Esophagus muscularis mucosa (tissue), 4 donors: ENCODE measurements at places on chromosomes 12 and 14. TPM values are rescaled to one million over a fixed set of nuclear protein-coding genes. Genes with fewer than 3 reads are reported as not detected.

The PTGES3 gene
- total RNA-seq = 118 TPM

The TBX5 gene
- total RNA-seq = 34.5 TPM

The CLEC14A gene
- total RNA-seq = 35.0 TPM

The HOXC4 gene
- 2.1 TPM for total RNA-seq

The CPNE6 gene
- total RNA-seq = 0.34 TPM

The HOXC9 gene
- total RNA-seq = not detected

The C12orf56 gene
- not detected for total RNA-seq

The TESPA1 gene
- 1.1 TPM for total RNA-seq

The SERPINA10 gene
- total RNA-seq = not detected

The SPX gene
- 1.2 TPM for total RNA-seq

The SLC7A8 gene
- 19.5 TPM for total RNA-seq

The TAMALIN gene
- total RNA-seq = 17.7 TPM

The LBHD2 gene
- not detected for total RNA-seq

The DACT1 gene
- 10.4 TPM for total RNA-seq

The MIPOL1 gene
- 6.5 TPM for total RNA-seq

GRCh38 chr14:93994919-93995682, 2.0 kb upstream of the CCDC197 start:
- DNase-seq = no peak

DNA sequence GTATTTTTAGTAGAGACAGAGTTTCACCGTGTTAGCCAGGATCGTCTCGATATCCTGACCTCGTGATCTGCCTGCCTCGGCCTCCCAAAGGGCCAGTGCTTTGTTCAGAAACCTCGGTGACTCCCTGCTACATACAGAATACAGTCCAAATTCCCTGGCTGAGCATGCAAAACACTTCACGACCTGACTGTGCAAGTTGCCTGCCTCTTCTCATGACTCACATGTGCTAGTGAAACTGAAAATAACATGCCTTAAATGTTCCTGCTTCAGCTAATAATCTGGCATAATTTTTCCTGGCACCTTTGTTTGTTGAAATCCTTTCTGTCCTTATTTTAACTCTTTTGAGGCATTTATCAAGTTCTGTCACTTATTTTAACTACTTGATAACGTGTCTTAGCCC, 8.2 kb downstream of the DMAC2L start:
- DNase-seq = no peak

- DNase-seq = no peak
Observed at GRCh38 chr12:105033851-105034250, 47.7 kb downstream of the NOPCHAP1 start.

GRCh38 chr14:34642595-34642994, 12.6 kb upstream of the SNX6 start:
- no peak for DNase-seq

DNA sequence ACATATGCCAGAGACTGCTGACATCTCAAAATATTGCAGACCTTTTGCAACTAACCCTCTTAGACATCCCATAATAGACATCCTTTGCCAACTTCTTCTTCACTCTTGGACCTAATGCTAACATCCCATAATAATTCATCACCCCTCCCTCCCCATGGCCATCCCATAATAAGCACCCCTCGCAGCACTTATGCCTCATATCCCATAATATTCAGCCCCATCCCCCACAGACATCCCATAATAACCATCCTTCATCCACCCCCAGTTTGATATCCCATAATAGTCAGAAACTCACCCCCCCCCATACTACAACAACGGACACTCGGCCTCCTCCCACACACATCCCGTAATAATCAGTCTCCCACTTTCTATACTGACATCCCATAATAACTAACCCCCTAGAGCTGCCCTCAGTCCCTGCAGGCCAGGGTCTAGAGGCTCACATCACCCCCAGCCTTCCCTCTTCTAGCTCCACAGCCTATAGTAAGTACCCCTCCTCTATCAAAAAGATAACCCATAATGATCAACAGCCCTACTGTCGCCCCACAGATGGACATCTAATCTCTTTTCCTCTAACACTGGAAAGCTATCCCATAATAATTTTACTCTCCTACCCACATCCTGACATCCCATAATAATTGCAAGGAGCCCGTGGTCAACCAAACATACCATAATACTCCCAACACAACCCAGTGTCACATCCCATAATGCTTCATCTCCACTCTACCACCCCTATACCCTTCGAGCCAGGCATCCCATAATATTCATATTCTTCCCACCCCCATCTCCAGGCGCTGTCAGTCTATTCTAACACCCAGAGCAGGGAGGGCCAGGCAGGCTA, 792 bp upstream of the CHD4 start:
- DNase-seq = no peak

DNA sequence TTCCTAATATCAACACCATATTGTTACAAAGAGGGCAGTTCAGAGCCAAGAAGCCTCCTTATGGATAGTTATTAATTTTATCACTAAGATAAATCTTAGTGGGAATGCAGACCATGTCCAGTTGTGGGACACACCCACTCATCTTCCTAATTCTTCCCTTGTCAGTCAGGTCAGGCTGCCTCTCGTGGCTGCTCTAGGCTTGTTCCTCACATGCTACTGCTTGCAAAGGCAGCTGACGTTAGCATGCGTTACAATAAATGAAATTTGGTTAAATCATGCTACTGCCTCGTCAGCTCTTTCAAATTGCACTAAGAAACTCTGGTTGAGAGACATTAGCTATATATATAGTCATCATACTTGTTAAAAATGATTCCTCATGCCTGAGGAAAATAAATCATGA, 108.4 kb downstream of the CAND1 start:
- no peak for DNase-seq

GRCh38 chr12:52086366-52086765, 6.9 kb downstream of the SMIM41 start:
- no peak for DNase-seq

- DNase-seq = no peak
Observed at GRCh38 chr12:70788774-70789173, 131.8 kb downstream of the PTPRR start.

DNA sequence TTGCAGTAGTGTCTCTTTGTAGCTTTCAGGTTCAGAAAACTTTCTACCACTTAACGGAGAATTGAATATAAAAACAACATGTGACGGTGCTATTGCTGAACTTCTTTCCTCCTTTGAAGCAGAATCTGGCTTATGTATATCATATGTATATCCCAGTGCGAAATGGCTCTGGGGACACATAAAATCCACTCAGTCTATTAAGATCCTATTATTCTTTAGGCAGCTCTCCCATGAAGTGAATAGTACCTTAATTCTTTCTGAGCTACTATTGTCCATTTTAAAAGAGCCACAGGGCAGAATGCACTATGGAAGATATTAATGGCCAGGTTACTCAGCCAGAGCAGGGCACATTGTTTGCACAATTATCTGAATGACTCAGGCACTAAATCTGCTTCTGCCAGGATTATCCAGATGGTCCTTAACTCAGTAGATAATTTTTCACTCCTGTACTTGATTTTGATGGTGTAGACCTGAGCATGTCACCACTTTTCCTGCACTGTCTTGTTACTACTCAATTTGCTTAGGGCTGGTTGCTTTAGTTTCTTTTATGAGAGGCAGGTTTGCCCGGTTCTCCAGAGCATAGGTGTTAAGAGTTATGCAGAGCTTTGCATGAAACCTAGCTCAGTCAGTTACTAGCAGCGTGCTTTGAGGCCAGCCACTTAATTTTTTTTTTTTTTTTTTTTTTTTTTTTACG, 5.5 kb downstream of the CNTN1 start:
- no peak for DNase-seq

DNA sequence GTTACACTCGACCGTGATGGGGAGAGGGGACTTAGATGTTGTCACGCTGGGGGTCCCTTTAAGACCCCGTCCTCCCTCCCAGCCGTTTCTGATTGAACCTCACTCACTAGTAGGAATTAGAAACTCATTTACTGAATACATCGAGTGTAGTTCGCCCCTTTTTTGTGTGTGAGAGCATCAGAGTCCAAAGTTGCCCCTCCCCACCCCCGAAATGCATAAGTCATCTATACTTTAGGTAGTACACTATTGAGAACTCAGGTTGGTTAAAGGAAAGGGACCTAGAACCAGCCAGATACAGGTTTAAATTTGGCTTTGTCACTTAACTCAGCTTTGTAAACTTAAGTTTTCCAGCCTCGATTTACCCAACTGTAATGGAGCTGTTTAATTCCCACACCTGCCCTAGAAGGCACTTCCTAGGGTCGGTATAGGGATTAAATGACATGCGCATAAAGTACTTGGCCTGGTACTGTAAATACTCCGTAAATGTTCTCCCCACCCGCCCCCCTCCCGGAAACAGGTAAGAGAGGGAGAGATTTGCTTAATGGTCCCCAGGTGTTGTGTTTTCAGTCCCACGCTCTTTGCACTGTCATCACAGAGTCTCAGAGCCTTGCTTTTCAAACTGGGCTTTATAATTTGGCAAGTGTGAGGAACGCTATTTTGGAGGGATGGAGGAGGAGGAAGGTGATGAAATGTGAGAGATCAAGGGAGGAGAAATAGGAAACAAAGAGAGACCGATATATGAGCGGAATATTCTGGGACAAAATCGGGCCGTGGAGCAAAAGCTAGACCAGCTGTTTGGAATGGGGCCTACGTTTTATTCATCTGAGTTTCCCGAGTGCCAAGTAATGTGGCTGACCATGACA, 897 bp downstream of the SUDS3 start:
- DNase-seq = no peak

DNA sequence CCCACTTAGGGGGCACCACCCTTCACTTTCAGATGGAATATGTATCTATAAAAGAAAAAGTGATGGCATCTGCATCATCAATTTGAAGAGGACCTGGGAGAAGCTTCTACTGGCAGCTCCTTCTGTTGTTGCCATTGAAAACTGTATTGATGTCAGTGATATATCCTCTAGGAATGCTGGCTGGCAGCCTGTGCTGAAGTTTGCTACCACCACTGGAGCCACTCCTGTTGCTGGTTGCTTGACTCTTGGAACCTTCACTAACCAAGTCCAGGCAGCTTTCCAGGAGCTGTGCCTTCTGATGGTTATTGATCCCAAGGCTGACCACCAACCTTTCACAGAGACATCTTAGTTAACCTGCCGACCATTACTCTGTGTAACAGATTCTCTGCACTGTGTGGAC, 44.7 kb downstream of the RIMKLB start:
- DNase-seq = no peak

DNA sequence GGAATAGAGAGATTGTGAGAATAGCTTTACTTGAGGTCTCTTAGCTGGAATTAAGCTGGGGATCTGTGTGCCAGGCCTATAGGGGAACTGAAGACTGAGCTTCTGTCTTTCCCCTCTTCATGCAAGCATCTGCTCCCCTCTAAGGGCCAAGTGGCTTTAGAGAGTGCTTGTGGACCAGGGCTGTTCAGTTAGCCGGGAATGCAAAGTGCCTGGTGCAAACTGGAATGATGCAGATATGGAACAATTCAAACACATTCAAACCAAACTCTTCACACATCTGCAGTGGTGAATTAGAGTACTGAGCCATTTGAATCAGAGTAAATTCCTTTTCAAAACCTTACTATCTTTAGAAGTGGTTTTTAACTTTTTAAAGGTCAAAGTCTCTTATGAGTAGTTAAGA, 99.0 kb downstream of the LIN7A start:
- DNase-seq = no peak

GRCh38 chr14:105315211-105315721, 718 bp downstream of the PACS2 start:
- DNase-seq = no peak

- no peak for DNase-seq
Observed at GRCh38 chr12:48925304-48926011, at the start of gene FKBP11. FKBP11 (minus strand) TSS chr12:48925492; CDS start chr12:48925428, 64 bp downstream.

GRCh38 chr14:39265806-39266524, 32.2 kb downstream of the MIA2 start:
- DNase-seq = no peak

DNA sequence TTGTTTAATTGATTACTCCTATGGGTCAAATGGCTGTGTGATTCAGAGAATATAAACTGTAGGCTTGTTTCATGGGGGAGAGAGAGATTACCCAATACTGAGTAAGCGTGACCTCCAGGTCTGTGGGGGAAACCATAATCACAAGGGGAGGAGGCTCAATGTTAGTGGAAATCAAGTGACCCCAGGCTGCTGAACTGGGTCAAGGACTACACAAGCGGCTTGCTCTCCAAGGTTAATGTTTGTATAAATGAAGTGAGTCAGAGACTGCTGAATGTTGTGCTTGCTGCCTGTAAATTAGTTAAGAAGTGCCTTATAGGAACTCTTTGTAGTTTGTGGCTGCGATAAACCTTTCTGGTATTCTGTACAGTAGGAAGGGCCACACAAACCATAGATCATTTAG, 479.7 kb downstream of the AACS start:
- no peak for DNase-seq

DNA sequence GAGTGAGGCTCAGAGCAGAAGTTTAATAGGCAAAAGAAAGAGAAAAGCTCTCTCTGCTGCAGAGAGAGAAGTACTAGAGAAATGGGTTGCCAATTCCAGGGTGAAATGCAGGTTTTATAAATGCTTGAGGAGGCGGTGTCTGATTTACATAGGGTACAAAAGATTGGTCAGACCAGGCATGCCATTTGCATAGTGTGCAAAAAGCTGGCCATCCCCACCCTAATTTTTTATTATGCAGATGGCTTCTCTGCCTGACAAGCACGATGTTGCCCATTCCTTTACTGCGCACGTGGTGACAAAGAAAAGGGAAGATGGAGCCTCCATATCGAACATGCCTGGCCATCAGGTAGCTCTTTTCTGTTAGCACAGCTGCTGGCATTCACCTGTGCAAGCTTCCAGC, 209.3 kb upstream of the PPFIA2 start:
- DNase-seq = no peak

- DNase-seq = no peak
Observed at GRCh38 chr12:75444429-75445136, 36.0 kb upstream of the GLIPR1 start.

GRCh38 chr12:44098786-44099185, 262.9 kb downstream of the TMEM117 start:
- DNase-seq = no peak

DNA sequence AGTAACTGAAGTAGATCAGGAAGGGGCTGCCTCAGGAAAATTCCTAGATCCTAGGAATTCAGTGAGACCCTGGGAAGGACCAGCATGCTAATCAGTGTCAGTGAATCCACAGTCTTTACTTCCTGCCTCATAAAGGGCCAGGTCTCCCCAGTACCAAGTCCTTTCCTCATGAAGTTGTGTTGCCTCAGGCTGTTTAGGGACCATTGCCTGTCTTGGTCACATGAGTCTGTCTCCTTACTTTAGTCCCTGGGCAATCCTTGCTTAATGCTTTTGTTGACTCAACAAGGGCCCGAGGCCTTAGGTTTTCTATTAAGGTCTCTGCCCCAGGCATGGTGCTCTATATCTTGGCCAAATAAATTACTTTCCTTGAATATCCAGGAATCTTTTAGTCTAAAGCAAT, 16.1 kb upstream of the ATF1 start:
- no peak for DNase-seq

DNA sequence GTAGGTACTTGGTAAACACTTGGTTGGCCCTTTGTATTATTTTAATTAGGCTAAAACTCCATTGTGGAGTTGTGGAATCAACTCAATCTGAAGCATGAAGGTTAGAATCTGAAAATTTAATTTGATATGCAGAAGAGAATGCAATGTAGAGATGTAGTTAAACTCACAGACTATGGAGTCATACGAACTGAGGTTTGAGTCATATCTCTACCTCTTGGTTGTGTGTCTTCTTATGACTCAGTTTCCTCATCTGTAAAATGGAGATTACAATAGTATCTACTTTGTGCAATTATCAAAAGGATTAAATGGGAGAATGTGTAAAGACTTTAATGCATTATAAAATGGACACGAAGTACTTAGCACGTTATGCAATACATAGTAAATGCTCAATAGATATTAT, 146.0 kb upstream of the IFNG-AS1 start:
- DNase-seq = no peak

GRCh38 chr12:15772405-15773018, 16.7 kb downstream of the EPS8 start:
- DNase-seq = no peak

GRCh38 chr12:54654926-54655325, 6.8 kb upstream of the DCD start:
- peak; percentile 91 for DNase-seq
